ENCODE measurements at places on chromosomes 3 and 15. TPM values are rescaled to one million over a fixed set of nuclear protein-coding genes. Genes with fewer than 3 reads are reported as not detected.
A peak's percentile ranks its signal among the peaks of the same experiment; 100 is the strongest.

- H3K27ac ChIP-seq: no peak overlapping the region
- H3K27me3 ChIP-seq: no peaks in the 10 kb centered on the region
- peaks cover 11% of the 10 kb centered on the region for H3K36me3 ChIP-seq
- DNase-seq: no peak
Measured at GRCh38 chr3:59885101-59885500, 835.3 kb upstream of the CFAP20DC start.

GRCh38 chr3:196135693-196136639 lies 54.1 kb upstream of the TFRC start:
- no peak for DNase-seq
- H3K4me1 ChIP-seq: peaks cover 18% of the 10 kb centered on the region
- H3K4me3 ChIP-seq: no peak overlapping the region
- H3K27ac ChIP-seq: peak overlapping the region; percentile 3

GRCh38 chr3:169082076-169082475 lies 581.4 kb downstream of the MECOM start:
- H3K36me3 ChIP-seq: no peaks in the 10 kb centered on the region
- H3K27ac ChIP-seq: no peak overlapping the region

DNA sequence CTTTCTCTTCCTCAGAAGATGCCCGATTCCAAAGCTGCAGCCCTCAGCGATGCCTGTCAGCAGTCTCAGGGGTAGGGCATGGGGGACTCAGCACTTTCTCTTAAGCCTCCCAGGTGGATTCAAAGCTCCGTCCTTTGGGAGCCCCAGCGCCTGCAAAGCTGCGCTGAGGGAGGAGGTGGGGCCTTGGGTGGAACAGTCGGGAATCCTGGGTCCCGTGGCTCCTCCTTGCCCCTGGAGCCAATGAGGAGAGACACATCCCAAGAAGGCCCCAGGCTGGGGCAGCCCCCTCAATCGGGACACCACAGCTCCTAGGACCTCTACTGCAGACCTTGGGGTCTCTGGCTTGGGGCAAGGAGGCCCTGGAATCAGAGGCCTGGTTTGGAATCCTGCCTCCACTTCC lies 227.5 kb upstream of the IGF1R start:
- H3K4me3 ChIP-seq: no peak overlapping the region
- no peak for DNase-seq
- H3K36me3 ChIP-seq: no peaks in the 10 kb centered on the region
- peaks cover 6% of the 10 kb centered on the region for H3K4me1 ChIP-seq

Gene IQSEC1
- 53.8 TPM for total RNA-seq

GRCh38 chr3:39000008-39000450 lies 51.7 kb downstream of the SCN11A start:
- H3K27me3 ChIP-seq: peaks cover 11% of the 10 kb centered on the region
- no peak overlapping the region for H3K4me3 ChIP-seq
- no peaks in the 10 kb centered on the region for H3K4me1 ChIP-seq

Gene SLC12A8
- total RNA-seq: 0.50 TPM

Gene GOLGA8J
- not detected for total RNA-seq

GRCh38 chr15:64348455-64348854 lies 7.5 kb downstream of the CSNK1G1 start:
- peaks cover 20% of the 10 kb centered on the region for H3K36me3 ChIP-seq
- H3K27ac ChIP-seq: no peak overlapping the region
- H3K27me3 ChIP-seq: no peaks in the 10 kb centered on the region
- H3K4me3 ChIP-seq: no peak overlapping the region
- no peak for DNase-seq

GRCh38 chr3:16427103-16427965 lies 86.2 kb downstream of the RFTN1 start:
- H3K4me3 ChIP-seq: no peak overlapping the region
- H3K4me1 ChIP-seq: peaks cover 6% of the 10 kb centered on the region
- no peak overlapping the region for H3K27ac ChIP-seq
- no peaks in the 10 kb centered on the region for H3K27me3 ChIP-seq
- no peak for DNase-seq
- H3K36me3 ChIP-seq: peaks cover 58% of the 10 kb centered on the region

DNA sequence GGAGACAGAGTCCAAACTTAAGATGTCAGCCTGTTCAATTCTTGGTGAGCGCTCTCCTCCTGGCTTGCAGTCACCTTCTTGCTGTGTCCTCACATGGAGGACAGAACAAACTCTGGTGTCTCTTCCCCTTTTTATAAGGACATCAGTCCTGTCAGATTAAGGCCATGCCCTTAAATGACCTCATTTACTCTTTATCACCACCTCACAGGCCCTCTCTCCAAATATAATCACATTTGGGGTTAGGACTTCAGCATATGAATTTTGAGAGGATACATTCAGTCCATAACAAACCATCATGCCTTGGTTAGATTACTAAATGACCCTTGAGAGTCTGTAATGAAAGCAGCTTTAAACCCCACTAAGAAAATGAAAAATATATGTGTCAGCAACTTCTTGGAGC lies 175.2 kb downstream of the TAFA4 start:
- H3K4me3 ChIP-seq: no peak overlapping the region
- no peaks in the 10 kb centered on the region for H3K27me3 ChIP-seq
- peaks cover 6% of the 10 kb centered on the region for H3K4me1 ChIP-seq
- no peaks in the 10 kb centered on the region for H3K36me3 ChIP-seq

Gene BOC
- total RNA-seq: not detected

DNA sequence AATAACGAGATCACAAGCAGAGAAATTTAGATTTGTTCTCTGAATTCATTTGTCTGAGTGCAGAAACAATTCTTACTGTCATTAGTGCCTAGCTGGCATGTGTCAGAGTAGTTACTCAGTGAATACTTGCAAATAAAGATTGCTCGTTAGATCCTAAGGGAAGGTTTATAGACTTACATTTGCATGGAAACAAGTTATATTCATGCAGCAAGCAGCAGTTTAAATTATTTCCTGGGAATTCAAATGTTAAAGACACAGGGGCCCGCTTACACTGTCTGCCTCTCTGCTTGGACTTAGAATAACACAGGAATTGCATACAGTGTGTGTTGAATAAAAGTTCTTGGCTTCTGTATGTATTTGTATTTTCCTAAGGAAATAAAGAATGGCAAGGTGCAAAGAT lies 680.6 kb upstream of the NECTIN3 start:
- H3K27me3 ChIP-seq: no peaks in the 10 kb centered on the region
- DNase-seq: no peak
- no peaks in the 10 kb centered on the region for H3K36me3 ChIP-seq
- H3K4me3 ChIP-seq: no peak overlapping the region
- no peak overlapping the region for H3K27ac ChIP-seq

Gene TP63
- total RNA-seq: not detected

GRCh38 chr15:79434361-79434760 lies 2.2 kb downstream of the MINAR1 start:
- peaks cover 8% of the 10 kb centered on the region for H3K4me1 ChIP-seq
- H3K36me3 ChIP-seq: no peaks in the 10 kb centered on the region
- no peak overlapping the region for H3K4me3 ChIP-seq
- DNase-seq: no peak
- peaks cover 52% of the 10 kb centered on the region for H3K27me3 ChIP-seq

Gene SMCO1
- total RNA-seq: 0.13 TPM

DNA sequence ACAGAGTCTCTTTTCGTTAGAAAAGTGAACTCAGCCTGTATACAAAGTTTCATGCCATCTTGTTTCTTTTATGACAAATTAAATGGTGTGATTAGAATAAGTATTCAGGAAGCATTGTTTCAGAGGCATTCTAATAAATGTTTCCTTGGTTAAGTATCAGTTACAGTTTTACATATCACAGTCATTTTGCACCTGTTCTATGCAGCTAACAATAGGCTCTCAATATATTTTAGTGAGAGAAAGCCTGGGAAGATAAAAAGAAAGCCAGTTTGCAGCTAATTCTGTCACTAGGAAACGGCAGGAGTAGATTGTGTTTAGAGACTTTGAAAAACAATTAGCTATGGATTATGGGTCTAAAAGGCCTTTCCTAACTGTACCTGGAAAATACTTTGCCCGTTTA lies 252.8 kb downstream of the ZIC1 start:
- H3K27ac ChIP-seq: no peak overlapping the region
- no peaks in the 10 kb centered on the region for H3K4me1 ChIP-seq
- no peak for DNase-seq

Gene TIGIT
- total RNA-seq: 22.1 TPM

GRCh38 chr15:78259232-78259631 lies 5.1 kb upstream of the DNAJA4 start:
- DNase-seq: no peak
- H3K27ac ChIP-seq: no peak overlapping the region
- no peaks in the 10 kb centered on the region for H3K36me3 ChIP-seq
- H3K4me3 ChIP-seq: no peak overlapping the region
- H3K4me1 ChIP-seq: peaks cover 2% of the 10 kb centered on the region

- no peak overlapping the region for H3K27ac ChIP-seq
- H3K4me1 ChIP-seq: peaks cover 12% of the 10 kb centered on the region
- H3K4me3 ChIP-seq: no peak overlapping the region
Measured at GRCh38 chr3:129461461-129462146, 21.6 kb downstream of the IFT122 start.

- DNase-seq: no peak
- peaks cover 3% of the 10 kb centered on the region for H3K27me3 ChIP-seq
- H3K36me3 ChIP-seq: no peaks in the 10 kb centered on the region
- H3K27ac ChIP-seq: no peak overlapping the region
- H3K4me3 ChIP-seq: no peak overlapping the region
Measured at GRCh38 chr3:40206522-40206921, 103.0 kb upstream of the EIF1B start.

- no peaks in the 10 kb centered on the region for H3K4me1 ChIP-seq
- no peaks in the 10 kb centered on the region for H3K36me3 ChIP-seq
- no peak for DNase-seq
- H3K4me3 ChIP-seq: no peak overlapping the region
- no peak overlapping the region for H3K27ac ChIP-seq
- H3K27me3 ChIP-seq: no peaks in the 10 kb centered on the region
Measured at GRCh38 chr3:23304424-23304823, 101.3 kb downstream of the UBE2E2 start.

All from activated CD8-positive, alpha-beta T cell treated with anti-CD3 and anti-CD28 coated beads, Interleukin-2, amount 10 ng/mL, durations not matched to agents 7 days and 5 days (primary cell).